ENCODE measurements at places on chromosomes 1 and 21.

GRCh38 chr1:156516821-156517220 lies 16.2 kb upstream of the MEF2D start:
- DNase-seq = no peak

GRCh38 chr1:215971793-215972441 lies 404.8 kb downstream of the KCTD3 start:
- DNase-seq = no peak

DNA sequence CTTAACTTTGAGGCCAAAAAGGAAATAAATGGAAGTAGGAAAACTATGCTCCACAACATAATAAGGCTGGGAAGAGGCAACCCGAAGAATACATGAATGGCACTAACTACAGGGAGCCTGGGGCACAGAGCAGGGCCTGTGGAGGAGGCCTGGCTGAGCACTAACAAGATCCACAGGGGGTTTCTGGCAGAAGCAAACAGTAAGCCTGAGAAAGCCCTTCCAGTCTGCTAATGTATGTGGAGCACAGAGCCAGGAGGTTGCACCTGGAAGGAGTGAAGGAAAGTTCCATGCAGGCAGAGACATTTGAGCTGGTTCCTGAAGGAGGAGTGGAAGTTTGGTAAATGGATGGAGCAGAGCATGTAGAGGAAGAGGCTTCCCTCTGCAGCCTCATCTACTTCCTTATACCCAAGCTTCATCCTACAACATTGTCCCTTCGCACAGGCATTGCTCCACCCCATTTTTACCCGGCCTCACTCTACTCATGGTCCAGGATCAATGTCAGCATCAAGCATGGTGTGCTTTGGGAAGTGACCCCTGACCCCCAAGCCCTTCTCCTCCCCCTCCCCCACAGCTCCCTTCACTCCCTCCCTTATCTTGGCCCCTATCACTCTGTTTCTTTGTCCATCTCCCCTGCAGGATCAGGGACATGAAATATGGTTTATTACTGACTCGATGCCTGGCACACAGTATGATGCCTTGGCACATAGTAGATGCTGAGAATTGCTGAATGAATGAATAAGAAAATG lies 23.3 kb downstream of the SHISA4 start:
- DNase-seq = no peak

GRCh38 chr21:17674106-17674505 lies 61.4 kb upstream of the BTG3 start:
- no peak for DNase-seq

DNA sequence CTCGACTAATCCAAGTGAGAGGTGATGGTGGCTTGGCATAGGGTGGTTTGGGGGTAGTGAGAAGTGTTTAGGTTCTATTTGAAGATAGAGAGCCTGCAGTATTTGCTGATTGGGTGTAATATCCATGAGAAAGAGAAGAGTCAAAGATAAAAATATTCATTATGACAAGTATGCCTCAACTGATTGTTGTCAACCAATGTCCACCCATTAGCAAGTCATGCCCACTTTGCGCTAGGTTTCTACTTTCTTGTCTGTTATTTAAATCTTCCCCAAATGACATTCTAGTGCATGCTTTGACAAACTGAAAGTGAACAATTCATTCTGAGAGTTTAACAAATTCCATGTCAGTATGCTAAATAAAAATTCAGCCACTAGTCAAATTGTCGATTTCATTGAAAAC lies 3.8 kb upstream of the XCL1 start:
- DNase-seq = no peak

GRCh38 chr1:40317394-40318074 lies 448 bp upstream of the COL9A2 start:
- no peak for DNase-seq

GRCh38 chr1:112689842-112690237 lies 15.4 kb downstream of the MOV10 start:
- DNase-seq = no peak

- DNase-seq = no peak
Measured at GRCh38 chr1:220426989-220427388, 100.9 kb upstream of the MARK1 start.

- DNase-seq = no peak
Measured at GRCh38 chr1:21633992-21634805, 35.0 kb downstream of the RAP1GAP start.

DNA sequence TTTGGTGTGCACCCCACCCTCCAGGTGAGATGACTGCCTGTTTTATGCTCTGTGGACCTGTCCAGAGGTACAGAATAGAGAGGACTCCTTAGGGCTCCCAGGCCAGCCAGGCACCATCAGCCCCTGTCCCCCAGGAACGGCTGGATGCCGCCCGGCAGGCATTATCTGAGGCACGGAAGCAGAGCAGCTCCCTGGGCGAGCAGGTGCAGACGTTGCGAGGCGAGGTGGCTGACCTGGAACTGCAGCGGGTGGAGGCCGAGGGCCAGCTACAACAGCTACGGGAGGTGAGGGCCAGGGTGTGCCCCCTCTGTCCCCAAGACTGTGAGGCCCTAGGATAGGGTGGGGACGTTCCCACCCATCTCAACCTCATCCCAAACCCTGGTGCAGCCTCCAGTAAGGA lies 10.8 kb downstream of the MFAP2 start:
- no peak for DNase-seq

DNA sequence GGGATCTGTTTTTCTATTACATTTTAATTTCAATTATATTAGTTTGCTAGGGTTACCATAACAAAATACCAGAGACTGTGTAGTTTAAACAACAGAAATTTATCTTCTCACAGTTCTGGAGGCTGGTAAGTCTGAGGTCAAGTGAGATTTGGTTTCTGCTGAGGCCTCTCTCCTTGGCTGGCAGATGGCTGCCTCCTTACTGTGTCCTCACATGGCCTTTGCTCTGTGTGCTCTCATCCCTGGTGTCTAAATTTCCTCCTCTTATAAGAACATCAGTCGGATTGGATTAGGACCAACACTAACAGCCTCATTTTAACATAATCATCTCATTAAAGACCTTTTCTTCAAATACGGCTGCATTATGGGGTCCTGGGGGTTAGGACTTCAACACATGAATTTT lies 195.2 kb upstream of the CHODL start:
- DNase-seq = no peak

DNA sequence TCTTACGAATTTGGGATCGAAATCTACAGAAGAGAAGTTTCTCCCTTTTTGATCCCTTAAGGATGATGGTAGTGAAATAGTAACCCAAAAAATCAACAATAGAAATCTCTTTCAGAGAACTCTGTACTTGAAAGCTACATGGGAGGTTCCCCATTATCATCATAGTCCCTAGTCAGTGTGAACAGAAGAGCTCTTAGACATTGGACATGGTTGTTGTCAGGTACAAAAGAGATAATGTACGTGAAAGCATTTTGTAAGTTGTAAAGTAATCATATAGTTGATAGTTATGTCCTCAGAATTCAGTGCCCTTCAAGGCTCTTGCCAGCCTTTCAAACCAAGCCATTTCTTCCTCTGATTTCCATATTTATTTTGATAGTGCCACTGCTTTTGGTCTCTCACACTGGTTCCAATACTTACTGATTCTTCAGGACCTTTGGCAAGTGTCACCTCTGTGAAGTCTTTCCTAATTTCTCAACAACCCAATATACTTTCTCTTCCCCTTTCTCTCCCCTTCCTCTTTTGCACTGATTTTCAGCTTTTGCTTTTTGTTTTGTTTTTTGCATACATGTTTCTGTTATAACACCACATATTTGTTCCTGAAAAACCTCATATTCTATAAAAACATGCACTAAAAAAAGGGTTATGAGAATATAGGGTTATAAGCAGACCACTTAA lies 22.4 kb downstream of the VPS45 start:
- DNase-seq = no peak

GRCh38 chr1:205665201-205666045 lies 14.9 kb downstream of the SLC45A3 start:
- DNase-seq = no peak

DNA sequence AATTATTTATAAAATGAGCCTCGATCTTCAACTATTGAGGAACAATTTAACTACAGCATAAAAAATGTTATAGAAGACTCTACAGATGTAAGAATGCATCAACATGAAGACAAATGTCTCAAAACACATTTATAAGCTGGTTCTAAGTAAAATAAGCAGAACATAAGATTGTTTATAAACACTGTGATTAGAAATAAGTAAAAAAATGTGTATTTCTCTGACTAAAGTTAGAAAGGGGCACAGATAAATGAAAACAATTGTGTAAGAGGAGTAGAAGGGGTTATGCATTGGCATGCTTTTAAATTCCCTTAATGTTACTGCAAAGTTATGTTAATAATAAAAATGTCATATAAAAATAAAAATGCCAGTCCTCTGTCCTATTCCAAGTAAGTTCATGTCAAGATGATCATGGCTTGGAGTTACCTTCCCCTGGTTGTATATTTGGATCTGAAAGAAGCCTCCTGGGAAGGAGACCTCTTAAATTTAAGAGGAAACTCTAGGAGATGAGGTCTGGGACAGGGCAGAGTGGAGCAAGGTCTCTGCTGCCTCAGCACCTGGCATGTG lies 70.2 kb upstream of the FAM20B start:
- DNase-seq = no peak

- no peak for DNase-seq
Measured at GRCh38 chr1:215983680-215984079, 416.6 kb downstream of the KCTD3 start.

GRCh38 chr1:76833151-76833550 lies 34.1 kb upstream of the ST6GALNAC5 start:
- DNase-seq = no peak

GRCh38 chr1:69836971-69837636 lies 269.4 kb downstream of the LRRC7 start:
- no peak for DNase-seq

GRCh38 chr1:33047839-33048305 lies 11.2 kb upstream of the AK2 start:
- DNase-seq = no peak

DNA sequence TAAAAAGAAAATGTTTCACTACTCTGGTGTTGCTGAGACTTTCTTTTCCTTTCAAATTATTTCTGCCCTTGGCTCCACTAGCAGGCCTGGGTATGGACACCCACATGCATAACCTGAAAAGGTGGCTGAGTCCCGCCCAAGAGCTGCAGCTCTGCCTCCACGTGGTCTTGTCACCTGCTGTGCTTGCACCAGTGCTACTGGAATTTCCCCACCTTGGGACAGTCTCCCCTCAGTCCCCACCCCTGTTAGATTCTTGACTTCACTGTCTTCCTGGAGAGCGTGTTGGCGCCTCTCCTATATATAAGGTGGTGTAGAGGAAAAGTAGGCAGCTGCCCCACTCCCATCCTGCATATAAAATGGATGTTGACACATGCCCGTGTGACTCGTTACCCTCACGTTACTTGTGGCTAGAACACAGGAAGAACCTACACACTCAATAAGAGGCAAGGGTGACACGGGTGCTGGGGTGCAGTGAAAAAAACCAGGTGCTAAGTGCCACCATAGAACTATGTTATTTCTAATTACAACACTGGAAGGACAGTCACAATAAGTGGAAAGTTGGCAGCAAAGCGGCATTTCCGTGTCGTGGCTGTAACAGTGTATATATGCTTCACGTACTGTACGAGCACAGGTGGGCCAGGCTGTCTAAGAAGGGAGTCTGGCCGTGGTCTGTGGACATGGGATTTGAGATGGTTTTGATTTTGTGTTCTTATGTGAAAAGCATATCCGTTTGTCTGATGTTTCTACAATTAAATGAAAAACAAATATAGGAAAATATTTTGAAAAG lies 61.0 kb downstream of the POFUT2 start:
- peak; percentile 38 for DNase-seq

GRCh38 chr1:195608883-195609282 lies 999.4 kb downstream of the KCNT2 start:
- no peak for DNase-seq

DNA sequence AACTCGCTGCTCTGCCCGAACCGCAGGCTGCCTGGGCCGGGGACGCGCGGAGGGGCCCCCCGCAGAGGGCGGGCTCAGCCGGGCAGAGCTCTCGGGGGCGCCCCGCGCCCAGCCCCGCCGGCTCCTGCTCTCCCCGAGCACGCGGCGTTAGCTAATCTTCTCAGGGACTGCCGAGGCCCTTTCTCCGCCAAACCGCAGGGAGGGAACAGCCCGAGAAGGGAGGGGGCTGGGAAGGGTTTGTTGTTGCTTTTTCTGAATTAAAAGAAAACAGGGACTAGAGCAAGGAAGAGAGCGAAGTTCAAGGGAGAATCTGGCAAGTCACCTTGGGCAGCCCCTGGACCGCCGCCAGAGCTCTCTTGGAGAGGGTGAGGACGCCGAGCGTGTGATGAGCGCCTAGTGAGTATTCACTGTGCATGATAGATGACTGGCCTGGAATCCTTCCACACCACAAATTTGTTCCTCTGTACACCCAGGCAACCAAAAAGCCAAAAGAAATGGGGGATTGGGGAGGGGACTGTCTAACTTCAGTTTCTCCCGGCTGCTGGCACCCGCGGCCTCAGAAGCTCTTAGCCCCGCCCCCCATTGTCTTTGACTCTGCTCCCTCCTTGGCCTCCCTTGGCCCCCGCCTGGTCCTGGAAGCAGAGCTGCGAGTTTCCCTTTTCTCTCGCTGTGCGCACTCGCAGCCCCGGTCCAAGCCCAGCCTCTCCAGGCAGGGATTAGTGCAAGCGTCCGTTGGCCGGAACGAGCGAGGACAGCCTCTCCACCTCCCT lies 19.7 kb upstream of the LMX1A start:
- DNase-seq = peak; percentile 87

- no peak for DNase-seq
Measured at GRCh38 chr1:11059155-11059967, 457 bp downstream of the SRM start.

- no peak for DNase-seq
Measured at GRCh38 chr1:196640976-196641375, 10.9 kb upstream of the CFH start.

DNA sequence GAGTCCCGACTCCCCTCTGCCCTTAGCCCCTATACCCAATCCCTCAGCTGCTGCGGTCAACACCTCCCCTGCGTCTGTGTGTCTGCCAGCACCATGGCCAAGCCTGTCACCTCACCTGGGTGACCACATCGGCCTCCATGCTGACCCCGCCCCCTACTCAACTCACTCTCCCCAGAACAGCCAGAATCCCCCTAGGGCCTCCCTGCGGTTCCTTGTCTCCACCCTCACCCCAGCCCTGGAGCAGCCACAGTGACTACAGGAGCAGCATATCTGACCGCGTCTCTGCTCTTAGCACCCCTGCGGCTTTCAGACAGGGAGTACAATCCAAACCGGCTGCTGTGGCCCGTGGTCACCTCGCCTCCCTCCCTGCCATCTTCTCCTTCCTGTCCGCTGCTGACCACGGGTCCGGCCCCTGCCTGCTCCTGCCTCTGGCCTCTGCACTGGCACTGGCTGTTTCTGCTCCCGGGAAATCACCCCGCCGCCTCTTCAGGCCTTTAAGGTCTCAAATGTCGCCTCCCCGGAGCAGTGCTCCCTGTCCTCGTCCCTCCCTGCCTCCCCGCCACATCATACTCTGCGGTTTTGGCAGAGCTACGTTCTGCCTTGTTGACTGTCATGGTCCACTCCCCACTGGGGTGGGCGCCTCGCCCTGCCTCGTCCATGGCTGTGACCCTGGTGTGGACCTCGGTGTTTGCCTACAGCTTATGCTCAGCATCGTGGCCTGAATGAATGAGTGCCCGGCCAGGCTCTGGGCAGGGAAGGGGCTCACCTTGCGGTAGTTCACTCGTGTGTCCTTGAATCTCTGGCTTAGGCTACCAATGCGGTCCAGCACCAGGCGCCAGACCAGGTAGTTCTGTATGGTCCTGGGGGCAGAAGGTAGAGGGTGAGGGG lies 11.1 kb downstream of the PRXL2B start:
- DNase-seq = no peak

Data from activated naive CD4-positive, alpha-beta T cell treated with anti-CD3 and anti-CD28 coated beads for 36 hours (primary cell).